Astrocyte (in vitro differentiated cells and primary cell): ENCODE measurements at places on chromosomes 16 and 17.

GRCh38 chr17:76545918-76546555 is 6.2 kb downstream of the PRCD start:
- DNase-seq = no peak

- no peak for DNase-seq
Measured at GRCh38 chr17:74757931-74758847, 9.8 kb downstream of the NHERF1 start.

GRCh38 chr16:67740391-67740790 is 21.3 kb upstream of the GFOD2 start:
- DNase-seq = no peak

GRCh38 chr16:85712801-85713200 is 24.0 kb upstream of the GINS2 start:
- no peak for DNase-seq

GRCh38 chr16:55389426-55390073 is 65.5 kb downstream of the IRX6 start:
- no peak for DNase-seq

DNA sequence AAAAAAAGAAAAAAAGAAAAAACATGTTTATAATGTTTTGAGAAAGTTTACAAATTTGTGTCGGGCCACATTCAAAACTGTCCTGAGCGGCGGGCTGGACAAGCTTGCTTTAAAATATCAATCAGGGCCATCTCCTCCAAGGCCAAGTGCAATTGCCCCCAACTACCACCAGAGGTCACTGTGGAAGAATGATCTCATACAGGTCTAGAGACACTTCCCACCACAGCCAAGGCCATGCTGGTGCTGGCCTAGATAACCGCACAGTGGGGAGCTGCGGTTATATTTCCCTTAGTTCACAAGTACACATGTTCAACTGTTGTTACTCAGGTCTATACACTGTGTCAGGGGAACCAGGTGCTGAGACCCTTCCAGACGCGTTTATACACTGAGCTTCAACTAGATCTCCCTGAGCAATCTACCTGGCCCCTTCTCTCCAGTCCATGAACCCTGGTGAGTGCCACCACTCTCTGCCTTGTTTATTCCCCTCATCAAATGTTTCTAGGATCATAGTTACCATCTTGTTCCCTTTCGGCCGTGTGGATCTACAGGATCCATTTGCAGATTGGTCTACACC is 83.8 kb upstream of the CCL2 start:
- DNase-seq = peak; percentile 12

GRCh38 chr17:64240741-64241347 is 22.2 kb downstream of the TEX2 start:
- peak; percentile 93 for DNase-seq

GRCh38 chr17:8155231-8155995 is 3.2 kb upstream of the PER1 start:
- no peak for DNase-seq

DNA sequence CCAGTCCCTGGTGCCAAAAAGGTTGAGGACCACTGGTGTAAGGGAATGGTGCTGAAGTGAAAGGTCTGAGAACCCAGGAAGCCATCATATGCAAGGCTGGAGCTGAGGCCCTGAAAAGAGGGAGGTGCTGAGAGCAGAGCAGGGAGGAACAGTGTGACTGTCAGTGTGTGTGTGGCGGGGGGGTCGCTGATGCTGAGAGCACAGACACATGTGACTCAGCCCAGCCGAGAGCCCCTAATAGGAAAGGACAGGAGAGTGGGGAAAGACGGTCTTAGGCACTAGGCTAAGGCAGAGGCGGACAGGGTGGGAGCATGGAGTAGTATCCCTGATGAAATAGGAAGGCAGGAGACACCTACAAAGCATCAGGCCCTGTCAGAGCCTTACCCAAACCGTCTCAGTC is 1.2 kb downstream of the B9D1 start:
- no peak for DNase-seq

DNA sequence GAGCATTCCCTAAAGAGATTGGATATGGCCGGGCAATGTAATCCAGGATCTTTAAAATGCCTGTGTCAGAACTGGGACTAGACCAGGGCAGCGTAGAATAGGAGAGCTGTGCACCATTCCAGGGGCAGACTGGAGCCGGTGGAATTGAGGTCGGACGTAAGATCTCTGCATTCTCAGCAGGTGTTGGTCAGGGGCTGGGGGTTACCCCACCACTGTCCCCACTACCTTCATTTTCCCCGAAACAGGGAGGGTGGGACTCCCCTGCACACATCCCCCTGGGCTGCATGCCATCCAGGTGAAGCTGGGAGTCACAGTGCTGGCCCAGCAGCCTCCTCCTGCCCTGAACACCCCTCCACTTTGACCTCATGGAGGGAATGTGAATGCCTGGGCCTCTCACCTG is 17.8 kb downstream of the OSBPL7 start:
- no peak for DNase-seq

GRCh38 chr17:64920419-64921172 is 1.3 kb upstream of the LRRC37A3 start:
- no peak for DNase-seq

DNA sequence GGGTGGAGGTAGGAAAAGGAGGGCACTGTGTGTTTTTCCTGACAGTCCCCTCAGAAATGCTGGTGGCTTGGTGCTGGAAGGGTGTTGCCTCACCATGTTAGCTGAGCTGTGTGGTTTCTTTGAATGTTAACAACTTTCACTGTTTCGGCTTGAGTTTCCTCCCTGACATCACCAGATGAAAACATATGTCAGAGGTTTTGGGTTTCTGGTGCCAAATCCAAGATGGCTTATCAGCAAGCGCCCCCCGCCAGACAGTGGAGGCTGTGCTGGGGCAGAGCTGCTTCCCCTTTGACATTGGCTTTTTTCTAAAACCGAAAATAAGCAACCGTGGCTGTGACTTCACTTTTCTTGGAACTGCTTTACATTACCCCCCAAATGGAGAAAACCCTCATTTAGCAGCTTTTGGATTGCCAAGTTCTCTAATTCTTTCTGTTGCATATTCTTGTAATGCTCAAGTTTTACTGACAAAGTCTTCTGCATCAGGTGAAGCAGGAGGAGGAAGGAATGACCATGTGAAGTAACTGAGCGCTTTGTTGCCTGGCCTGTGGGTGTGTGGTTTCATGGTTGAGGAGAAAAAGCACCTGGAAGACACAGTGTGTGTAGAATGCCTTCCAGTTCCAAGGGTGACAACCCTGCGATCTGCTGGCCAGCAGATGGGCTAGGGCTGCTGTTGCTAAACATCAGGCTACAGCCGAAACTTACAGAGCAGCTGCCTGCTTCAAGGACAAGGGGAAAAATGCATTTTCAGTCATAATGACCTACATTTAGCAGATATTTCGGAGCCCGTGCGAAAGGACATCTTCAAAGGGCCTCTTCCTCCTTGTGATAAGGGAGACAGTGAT is 9.7 kb downstream of the RMI2 start:
- peak; percentile 62 for DNase-seq

DNA sequence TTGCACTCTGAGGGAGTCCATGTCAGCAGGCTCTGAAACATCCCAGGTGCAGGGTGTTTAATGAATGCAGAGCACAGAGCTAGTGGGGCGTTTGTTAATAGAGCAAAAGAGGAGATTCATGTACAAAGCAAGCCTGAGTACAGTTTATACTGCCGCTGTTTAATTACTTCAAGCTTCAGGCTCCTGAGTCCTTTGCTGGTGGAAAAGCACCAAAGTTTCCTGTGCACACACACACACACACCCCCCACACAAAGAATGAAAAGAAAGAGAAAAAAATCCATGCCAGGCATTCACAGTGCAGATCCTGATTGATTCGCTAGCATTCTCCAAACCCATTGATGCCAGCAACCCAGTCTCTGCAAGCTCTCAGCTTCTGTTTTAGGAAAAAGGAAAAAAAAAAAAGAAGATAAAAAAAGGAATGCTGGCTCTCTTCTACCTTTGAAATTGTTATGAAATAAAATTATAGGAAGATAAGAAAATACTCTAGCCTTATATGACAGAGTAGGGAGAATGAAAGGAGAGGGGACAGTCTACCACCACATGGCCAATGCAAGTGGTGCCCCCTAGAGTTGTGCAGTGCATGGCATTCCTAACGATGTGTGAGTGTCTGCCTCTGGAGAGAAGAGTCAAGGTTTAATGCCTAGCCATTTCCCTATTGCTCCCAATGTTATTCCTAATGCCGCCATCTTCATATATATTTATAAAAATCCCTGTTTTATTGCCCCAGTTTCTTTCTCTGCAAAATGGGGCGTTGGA is 216.5 kb downstream of the TMEM114 start:
- DNase-seq = no peak

GRCh38 chr17:17934806-17935205 is 37.4 kb downstream of the TOM1L2 start:
- DNase-seq = no peak

DNA sequence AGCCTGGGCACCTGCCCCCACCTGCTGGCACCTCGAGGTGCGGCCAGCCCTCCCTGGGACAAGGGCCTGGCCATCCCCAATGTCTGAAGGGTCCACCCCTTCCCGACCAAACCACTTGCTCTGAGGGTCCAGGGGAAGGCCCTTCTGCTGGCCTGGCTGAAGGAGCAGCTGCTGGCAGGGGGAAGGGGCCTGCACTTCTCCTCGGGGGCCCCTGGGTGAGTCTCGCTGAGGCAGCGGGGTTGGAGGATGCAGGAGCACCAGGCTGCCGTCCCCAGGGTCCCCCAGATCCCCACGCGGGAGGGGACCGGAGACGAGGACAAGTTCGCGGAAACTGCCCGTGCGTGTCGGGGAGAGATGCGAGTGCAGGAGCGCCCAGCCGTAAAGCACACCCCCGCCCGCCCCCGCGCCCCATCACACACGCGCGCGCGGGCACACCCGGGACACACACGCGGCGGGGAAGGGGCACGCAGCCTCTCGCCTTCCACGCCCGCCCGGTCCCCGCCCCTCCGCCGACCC is 725 bp upstream of the CACNA1H start:
- DNase-seq = no peak

DNA sequence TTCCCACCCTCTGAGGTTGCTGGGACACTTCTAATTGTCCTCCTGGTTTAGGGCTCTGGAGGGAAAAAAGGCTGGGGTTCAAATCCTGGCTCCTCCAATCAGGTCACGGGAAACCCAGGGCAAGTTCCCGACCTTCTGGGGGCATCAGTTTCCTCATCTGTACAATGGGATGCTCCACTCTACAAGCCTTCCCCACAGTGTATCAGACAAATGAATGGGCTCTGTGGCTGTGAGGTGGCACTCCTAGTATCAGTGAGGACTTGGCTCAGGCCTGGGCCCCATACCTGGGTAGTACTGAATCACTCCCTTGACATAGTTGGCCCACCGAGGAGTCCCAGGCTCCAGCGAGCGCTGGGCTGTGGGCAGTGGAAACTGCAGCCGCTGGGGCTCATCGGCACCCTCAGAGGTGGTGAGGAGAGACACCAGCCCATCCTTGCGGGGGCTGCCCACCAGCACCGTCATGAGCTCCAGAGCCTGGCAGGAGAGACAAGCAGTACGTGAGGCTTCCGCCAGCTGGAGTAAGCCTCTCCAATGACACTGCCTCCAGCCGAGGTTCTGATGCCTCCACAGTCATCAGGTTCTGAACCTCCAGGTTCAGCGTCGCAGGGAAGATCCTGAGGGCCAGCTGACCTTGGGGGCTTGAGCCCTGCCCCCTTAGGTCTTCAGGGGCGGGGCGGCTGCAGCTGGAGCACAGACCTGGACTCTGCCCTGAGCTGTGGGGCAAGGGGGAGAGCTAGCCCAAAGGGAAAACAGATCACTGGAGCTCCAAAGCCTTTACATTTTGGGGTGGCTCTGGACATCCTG is 1.2 kb downstream of the GALK1 start:
- no peak for DNase-seq

DNA sequence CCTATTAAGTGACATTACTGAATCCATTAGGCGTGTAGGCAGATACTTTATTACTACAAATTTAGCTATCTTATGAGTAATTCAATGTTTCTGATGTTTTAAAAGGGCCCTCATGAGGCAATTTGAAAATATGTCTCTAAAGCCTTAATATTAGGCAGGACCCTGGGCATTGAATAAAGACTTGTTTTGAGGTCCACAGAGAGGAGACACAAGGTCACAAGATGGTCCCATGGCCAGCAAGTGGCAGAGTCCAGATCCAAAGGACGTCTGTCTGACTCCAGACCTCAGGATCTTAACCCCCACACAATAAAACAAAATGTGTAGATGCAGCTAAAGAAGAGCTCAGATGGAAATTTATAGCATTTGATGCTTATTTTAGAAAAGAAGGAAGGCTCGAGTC is 31.9 kb upstream of the HEATR6 start:
- no peak for DNase-seq

- DNase-seq = no peak
Measured at GRCh38 chr16:35598696-35599332, 2139.4 kb downstream of the TP53TG3F start.

GRCh38 chr17:73288534-73289302 is 23.1 kb downstream of the CDC42EP4 start:
- DNase-seq = no peak

DNA sequence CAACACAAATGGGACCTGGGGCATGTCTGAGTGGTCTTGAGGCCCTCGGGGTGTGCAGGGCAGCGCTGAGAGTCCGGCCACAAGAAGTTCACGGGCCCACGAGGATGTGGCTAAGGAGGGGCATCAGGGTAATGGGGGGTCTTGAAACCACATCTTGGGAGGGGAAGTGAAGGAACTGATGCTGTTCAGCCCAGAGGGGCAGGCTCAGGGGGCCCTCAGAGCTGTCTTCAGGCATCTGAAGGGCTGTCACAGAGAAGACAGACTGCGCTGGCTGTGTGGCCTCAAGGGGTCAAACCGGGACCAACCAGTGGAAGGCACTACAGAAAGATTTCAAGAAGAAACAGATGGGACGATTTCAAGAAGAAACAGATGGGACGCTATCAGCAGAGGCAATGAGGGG is 45.1 kb downstream of the ZNF423 start:
- no peak for DNase-seq

- peak; percentile 89 for DNase-seq
Measured at GRCh38 chr17:68456339-68457167, 743 bp downstream of the WIPI1 start.

- no peak for DNase-seq
Measured at GRCh38 chr17:35341411-35341992, 31.9 kb downstream of the SLFN11 start.

DNA sequence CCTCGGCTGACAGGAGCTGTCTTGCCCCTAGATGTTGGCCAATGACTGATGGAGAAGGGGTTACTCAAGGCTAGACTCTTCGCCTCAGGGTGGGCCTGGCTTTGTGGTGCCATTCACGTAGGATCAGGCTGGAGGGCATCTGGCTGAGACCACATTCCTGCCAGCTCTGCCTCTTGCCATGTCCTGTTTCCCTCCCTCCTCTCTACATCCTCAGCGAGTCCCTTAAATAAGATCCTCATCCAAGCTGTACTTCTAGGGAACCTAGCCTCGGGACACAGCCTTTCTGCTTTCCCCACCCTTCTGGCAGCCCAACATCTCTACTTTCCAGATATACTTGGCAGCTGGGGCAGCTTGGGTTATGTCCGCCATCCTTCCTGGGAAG is 27.9 kb upstream of the EFCAB13 start:
- no peak for DNase-seq
